Psoas muscle (tissue), 8 donors: ENCODE measurements at places on chromosomes 3 and 15. TPM values are rescaled to one million over a fixed set of nuclear protein-coding genes. Genes with fewer than 3 reads are reported as not detected.

The A4GNT gene
- total RNA-seq = not detected

The GOLGA8R gene
- total RNA-seq = 1.4 TPM

The TRPM1 gene
- total RNA-seq = not detected

The TEX9 gene
- 0.38 TPM for total RNA-seq

GRCh38 chr3:130601442-130601971 lies 84.5 kb downstream of the COL6A6 start:
- no peak for DNase-seq

DNA sequence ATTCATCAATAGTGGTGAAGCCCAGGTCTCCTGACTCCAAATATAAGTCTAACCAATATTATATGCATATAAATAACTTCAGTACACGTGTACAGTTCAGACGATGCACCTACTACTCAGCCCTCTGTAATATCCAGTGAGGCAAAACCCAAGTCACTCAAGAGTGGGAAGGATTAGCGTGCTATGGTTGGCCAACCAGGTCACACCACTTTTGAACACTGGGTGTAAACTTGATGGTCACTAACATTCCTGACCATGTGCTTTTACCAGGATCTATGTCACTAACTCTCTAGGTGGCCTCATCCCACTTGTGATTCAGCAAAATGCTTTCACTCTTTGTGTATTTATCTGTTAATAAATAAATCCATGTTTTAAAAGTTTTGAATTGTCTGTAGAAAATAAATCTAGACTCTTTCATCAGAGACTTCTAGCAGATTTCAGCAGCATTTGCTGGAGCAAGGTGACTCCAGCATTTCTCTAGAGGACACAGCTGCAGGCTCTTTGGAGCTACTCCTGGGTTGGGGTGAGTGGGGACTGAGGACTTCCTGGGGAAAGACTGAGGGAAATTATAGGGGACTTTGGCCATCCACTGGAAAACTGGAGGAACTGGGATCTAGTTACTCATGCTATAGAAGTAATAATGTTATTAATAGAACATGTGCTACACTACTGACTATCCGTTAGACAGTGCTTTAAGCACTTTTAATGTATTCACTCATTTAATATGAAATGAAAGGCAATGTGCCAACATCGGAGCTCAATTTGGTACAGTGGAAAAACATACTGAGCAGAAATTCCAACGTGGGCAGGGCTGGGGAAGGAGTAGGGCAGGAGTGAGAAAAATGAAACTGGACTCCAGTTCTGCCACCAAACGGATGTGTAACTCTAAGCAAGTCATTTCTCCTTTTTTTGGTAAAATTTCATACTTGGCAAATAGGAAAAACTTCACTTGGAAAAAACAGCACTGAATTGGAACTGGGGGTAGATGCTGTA lies 97.9 kb downstream of the RORA start:
- no peak for DNase-seq

DNA sequence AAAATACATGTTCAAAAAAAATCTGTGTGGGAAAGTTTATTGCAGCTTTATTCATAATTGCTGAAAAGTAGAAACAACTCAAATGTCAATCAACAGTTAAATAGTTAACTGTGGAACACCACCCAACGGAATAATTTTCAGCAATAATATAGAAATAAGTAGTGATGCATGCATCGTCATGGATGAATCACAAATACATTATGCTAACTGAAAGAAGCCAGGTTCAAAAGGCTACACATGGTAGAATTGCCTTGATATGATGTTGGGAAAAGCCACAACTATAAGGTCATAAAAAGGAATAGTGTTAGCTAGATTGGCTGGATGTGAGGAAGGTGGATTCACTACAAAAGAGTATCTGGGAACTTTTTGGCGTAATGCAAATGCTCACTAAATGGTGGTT lies 82.0 kb downstream of the GMNC start:
- DNase-seq = no peak

DNA sequence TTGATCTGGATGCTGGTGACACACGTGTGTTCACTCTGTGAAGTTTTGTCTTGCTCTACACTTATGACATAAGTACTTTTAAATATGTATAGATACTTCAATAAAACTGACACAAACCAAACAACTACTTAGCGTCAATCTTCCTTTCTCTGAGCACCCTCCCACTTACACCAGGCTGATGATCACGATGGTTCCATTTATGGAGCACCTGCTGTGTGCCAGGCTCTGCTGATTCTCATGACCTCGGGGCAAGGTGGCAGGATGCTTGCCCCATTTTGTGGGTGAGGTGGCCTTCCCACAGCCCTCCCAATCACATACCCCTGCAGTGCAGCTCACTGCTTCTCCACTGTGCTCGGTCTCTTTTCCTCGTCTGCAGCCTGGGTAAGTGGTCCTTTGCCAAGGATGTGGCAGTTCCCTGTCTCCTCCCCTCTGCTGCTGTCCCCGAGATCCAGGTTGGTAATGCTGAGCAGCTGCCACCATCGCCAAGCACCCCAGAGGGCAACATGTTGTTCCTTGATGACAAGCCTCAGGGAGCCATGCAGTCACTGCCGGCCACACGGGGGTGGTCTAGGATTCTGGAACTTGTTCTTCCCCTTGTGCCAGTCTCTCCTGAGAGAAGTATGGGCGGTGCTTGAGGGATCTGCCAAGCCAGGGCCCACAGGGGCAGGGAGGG lies 20.6 kb upstream of the ADCY5 start:
- no peak for DNase-seq

GRCh38 chr15:101272584-101272983 lies 4.7 kb downstream of the SELENOS start:
- no peak for DNase-seq

DNA sequence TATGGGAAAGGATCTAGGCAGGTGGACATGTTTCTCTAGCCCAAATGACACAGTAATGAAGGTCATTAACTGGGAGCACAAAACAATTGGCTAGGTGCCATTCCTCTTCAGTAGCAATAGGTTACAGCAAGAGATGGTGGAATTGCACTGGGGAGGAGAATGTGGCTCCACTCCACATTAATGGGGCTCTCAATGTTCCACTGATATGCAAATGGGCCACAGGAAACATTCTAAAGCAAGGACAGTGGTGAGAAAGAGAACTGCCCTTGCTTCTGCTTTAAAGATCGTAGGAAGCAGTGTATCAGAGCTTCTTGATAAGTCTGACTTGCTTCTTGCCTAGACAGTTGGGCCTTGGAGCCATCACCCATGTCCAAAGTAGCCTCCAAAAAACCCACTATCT lies 271.4 kb upstream of the PPP2R3A start:
- no peak for DNase-seq

DNA sequence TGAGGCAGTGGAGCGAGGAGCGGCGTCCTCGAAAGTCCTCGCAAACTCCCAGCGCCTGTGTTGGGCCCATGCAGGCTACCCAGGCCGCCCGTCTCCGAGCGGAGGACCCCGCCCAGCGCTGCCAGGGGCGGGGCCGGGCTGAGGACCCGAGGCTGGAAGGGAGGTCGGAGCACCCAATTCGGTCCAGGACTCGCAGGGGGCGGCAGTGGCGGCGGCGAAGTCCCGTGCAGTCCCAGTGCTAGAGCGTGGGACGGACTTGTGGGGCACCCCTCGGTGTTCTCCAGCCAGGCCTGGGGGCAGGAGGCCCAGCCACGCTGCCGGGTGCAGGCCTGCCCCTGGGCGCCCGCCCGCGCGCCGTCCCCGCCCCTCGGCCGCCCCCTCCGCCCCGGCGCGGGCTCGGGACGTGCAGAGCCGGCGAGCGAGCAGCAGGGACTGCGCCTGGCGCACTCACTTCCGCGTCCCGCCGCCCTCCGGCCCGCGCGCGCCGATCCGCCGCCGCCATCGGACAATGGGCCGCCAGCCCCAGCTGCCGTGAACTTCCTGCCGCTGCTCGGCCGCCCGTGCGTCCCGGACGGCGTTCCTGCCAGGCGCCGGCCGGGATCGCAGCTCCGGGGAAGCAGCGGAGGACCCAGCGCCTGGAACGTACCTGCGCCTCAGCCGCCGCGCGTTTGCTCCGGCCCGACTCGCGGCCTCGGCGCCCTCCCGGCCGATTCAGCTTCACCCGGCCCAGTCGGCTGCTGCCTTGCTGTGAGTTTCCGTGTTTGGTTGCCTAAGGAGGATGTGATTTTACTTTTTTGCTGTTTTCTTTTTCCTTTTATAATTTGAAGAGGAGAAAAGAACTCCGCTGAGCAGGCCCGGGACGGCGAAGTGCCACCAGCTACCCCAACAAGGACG lies 596 bp upstream of the LIMD1 start:
- DNase-seq = peak; percentile 87

DNA sequence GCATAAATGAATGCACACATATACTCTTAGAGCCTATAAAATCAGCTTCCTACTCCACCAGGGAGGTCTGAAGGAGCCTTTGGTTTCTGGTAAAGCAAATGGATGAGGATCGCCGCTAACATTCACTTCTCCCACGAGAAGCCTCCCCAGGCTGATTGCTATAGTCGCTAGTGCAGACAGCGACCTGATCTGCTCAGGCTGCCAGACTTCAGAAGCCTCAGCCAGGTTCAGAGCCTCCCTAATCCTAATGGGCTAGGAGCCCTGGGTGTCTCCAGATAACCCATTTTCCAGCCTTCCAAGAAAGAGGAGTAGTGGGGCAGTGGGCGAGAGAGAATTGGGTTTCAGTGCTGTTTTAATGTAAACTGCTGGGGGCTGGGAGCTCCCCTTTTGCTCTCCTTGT lies 35.4 kb downstream of the TPM1 start:
- no peak for DNase-seq
